ENCODE measurements at places on chromosomes 7 and 10. TPM values are rescaled to one million over a fixed set of nuclear protein-coding genes. Genes with fewer than 3 reads are reported as not detected.

DNA sequence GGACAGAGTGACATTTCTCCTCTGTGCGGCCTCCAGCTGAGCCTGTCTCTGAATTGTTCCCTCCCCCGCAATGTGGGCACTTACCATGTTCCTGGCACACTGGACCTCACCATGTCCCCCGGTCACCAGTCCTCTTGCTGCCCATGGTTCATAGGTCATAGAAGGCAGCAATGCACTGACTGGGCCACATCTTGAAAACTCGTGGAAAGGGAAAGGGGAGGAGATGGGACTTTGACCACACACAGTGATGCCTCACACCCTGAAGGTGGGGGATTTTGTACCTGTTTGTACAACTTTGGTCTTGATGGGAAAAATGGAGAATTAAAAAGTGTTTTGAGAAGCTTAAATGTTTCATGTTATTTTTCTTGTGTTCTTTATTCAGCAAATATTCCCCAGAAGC is 61.7 kb upstream of the LRGUK start:
- no peak overlapping the region for H3K4me3 ChIP-seq
- H3K27ac ChIP-seq: no peak overlapping the region
- H3K4me1 ChIP-seq: no peaks in the 10 kb centered on the region
- DNase-seq: no peak

- H3K4me1 ChIP-seq: peaks cover 12% of the 10 kb centered on the region
- DNase-seq: no peak
- H3K36me3 ChIP-seq: no peaks in the 10 kb centered on the region
- peaks cover 14% of the 10 kb centered on the region for H3K27me3 ChIP-seq
Measured at GRCh38 chr10:101290431-101290830, 61.2 kb upstream of the LBX1 start.

COL17A1 gene
- total RNA-seq: 0.98 TPM

DNA sequence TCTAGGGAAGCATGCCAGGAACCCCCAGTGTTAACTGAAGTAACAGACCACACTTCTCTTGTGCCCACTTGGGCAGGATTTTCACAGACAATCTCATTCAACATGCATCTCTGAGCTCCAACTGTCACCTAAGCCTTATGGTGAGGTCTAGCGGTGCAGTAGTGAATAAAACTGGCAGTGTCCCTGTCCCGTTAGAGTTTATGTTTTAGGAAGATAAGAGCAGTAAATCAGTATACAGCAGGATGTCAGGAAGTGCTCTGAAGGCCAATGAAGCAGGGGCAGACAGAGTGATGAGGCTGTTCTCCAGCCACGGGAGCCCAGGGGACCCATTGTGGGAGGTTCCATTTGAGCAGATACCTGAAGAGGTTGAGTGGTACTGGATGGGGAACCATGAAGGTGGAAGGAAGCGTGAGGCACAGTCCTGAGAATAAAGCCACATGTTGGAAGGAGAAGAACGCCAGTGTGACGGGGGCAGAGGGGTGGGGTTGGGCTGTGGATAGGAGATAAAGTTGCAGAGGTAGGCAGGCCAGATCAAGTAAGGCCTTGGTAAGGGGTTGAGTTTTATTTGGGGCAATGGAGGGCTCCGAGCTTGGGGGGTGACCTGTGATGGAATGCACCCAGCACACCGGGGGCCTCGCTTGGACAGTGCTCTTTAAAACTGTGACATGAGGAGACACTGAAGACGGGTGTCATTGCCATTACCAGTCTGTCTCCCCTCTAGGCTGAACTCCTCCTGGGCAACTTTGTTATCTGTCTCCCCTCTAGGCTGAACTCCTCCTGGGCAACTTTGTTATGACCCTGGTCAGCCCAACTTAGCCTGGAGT is 6.6 kb downstream of the GDF10 start:
- H3K4me3 ChIP-seq: no peak overlapping the region
- H3K4me1 ChIP-seq: no peaks in the 10 kb centered on the region
- H3K27ac ChIP-seq: no peak overlapping the region
- H3K27me3 ChIP-seq: no peaks in the 10 kb centered on the region
- DNase-seq: no peak

DNA sequence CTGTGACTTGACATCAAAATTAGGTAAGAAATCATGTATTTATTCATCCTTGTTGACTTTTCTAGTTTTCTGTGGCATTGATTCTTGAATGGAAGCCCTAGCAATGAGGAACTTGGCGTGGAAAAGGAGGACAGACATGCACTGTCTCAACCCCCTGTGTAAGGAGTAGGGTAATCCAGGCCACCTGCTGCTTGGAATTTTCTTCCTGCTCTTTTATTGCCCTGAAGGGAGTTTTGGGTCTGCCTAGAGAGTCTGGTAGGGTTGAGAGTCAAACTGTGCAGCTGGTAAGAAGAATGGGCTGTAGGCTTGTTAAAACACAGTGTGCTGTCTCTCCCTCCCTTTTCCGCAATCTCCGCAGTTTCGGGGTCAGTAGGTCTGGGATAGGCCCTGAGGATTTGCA is 19.7 kb downstream of the ZNF32 start:
- no peak overlapping the region for H3K27ac ChIP-seq
- H3K4me3 ChIP-seq: no peak overlapping the region
- H3K4me1 ChIP-seq: no peaks in the 10 kb centered on the region
- no peak for DNase-seq
- no peaks in the 10 kb centered on the region for H3K27me3 ChIP-seq

DNA sequence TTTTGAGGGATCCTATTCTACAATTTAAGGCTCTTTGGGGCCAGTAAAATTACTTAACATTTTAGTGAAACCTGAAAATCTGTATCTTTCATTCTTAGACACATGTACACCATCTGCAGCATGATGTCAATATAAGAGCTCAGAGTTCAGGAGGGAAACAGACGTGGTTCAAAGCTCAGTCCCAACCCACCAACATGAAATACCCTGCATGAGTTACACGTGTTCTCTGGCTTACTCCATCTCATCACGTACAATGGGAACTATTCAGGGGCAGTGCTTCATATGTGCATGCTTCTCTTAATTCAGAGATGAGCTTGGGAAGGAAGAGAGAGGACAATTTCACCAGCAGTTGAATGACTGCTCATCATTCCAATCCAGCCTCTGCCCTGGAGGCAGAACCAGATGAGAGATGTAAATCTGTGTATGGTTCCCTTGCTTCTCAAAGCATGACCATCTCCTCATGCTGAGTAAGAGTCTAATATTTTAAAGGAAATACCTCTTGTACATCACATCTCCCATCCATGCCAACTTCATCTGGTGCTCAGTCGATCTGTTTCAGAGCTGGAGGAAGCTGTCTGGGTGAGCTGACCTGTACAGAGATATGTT is 29.0 kb upstream of the ADAM12 start:
- H3K27ac ChIP-seq: no peak overlapping the region
- H3K27me3 ChIP-seq: no peaks in the 10 kb centered on the region
- no peak overlapping the region for H3K4me3 ChIP-seq
- no peak for DNase-seq
- H3K36me3 ChIP-seq: no peaks in the 10 kb centered on the region

PRDX3 gene
- total RNA-seq: 90.6 TPM

DNA sequence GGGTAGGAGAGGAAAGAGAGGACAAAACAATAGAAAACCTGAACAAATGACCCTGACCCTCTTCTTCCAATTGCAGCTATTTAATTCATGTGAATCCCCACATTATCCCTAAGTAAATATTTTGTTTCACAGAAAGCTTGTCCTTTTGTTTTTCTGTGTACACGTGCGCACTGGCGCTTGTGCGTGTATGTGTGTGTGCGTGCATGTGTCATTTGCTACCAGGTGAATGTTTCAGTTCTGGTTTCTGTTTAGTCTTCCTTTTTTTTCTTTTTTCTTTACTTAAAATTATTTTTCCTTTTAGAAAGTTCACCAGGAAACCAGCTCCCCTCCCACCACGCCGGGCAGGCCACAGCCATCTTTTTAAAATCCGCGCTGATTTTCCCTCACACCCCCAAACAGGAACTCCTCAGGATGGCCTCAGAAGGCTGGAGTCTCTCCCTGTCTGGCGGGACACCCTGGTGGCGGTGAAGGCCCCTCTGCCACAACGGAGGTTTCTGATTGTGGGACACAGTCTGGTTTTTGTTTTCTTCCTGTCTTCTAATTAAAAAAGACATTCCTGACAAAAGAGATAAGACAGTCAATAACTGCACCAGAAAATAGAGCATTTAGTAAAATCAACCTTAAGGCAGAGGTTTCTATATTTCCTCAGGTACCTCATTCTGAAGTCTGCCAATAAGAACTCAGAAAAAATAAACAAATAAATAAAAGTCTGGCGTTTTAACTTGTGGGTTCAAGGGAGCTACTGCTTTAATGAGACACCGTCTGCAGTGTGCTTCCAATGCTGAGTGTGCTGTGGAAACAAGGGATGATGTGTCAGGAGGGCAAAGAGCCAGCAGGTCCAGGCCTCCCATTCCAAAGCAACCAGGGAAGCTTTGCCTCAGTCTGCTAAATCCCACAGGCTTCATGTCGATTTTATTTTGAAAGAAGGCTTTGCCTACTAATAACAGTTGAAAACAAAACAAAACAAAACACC is 17.4 kb downstream of the IRF5 start:
- no peak for DNase-seq
- H3K36me3 ChIP-seq: no peaks in the 10 kb centered on the region
- no peaks in the 10 kb centered on the region for H3K4me1 ChIP-seq
- H3K4me3 ChIP-seq: no peak overlapping the region
- no peaks in the 10 kb centered on the region for H3K27me3 ChIP-seq

- no peak overlapping the region for H3K27ac ChIP-seq
- no peak for DNase-seq
- H3K4me1 ChIP-seq: no peaks in the 10 kb centered on the region
- no peaks in the 10 kb centered on the region for H3K27me3 ChIP-seq
- no peaks in the 10 kb centered on the region for H3K36me3 ChIP-seq
- no peak overlapping the region for H3K4me3 ChIP-seq
Measured at GRCh38 chr7:127362364-127363027, 30.0 kb downstream of the ZNF800 start.
